CD4-positive, alpha-beta T cell treated with Interleukin-6 at 100 ng/mL for 8 hours (primary cell): ENCODE measurements at places on chromosomes 3 and 15.
A peak's percentile ranks its signal among the peaks of the same experiment; 100 is the strongest.

DNA sequence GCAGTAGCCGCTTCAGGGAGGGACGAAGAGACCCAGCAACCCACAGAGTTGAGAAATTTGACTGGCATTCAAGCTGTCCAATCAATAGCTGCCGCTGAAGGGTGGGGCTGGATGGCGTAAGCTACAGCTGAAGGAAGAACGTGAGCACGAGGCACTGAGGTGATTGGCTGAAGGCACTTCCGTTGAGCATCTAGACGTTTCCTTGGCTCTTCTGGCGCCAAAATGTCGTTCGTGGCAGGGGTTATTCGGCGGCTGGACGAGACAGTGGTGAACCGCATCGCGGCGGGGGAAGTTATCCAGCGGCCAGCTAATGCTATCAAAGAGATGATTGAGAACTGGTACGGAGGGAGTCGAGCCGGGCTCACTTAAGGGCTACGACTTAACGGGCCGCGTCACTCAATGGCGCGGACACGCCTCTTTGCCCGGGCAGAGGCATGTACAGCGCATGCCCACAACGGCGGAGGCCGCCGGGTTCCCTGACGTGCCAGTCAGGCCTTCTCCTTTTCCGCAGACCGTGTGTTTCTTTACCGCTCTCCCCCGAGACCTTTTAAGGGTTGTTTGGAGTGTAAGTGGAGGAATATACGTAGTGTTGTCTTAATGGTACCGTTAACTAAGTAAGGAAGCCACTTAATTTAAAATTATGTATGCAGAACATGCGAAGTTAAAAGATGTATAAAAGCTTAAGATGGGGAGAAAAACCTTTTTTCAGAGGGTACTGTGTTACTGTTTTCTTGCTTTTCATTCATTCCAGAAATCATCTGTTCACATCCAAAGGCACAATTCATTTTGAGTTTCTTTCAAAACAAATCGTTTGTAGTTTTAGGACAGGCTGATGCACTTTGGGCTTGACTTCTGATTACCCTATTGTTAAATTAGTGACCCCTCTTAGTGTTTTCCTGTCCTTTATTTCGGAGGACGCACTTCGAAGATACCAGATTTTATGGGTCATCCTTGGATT lies at the start of gene MLH1:
Gene MLH1, plus strand, starts transcription at position 193 of the 958 bp plus-strand sequence. Its CDS starts 30 bp downstream, at position 223.
- peak; percentile 100 for DNase-seq

DNA sequence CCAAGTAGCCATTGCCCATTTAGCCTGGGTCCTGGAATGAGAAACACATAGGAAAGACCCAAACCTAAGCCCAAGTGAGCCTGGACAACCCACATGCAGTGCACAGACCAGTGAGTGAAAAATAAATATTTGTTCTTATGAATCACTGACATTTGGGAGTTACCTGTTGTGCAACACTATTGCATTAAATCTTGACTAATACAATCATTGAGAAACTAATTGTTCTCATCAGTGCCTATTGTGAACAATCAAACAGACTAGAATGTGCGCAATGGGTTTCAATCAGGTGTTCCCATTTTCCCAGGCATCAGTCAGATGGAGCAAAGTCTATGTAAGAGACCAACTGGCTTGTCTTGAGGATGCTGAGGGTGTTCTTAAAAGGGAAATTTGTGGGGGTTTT lies 54.7 kb upstream of the CNOT10 start:
- no peak for DNase-seq

- DNase-seq = no peak
These were observed 55.0 kb downstream of the RHCG start for GRCh38 chr15:89441295-89441812.

GRCh38 chr3:60192297-60193114 lies 1058.7 kb downstream of the FHIT start:
- DNase-seq = no peak

GRCh38 chr3:197083486-197083885 lies 53.9 kb upstream of the MELTF start:
- DNase-seq = no peak

- no peak for DNase-seq
These were observed 237.7 kb upstream of the GOLIM4 start for GRCh38 chr3:168333410-168333935.

GRCh38 chr15:94445566-94446160 lies 214.3 kb downstream of the MCTP2 start:
- no peak for DNase-seq

- no peak for DNase-seq
These were observed 198.9 kb downstream of the ADAMTS9 start for GRCh38 chr3:64488939-64489338.

GRCh38 chr3:150079029-150079739 lies 108.5 kb upstream of the PFN2 start:
- DNase-seq = no peak

GRCh38 chr15:36152936-36153335 lies 426.5 kb upstream of the CDIN1 start:
- no peak for DNase-seq

DNA sequence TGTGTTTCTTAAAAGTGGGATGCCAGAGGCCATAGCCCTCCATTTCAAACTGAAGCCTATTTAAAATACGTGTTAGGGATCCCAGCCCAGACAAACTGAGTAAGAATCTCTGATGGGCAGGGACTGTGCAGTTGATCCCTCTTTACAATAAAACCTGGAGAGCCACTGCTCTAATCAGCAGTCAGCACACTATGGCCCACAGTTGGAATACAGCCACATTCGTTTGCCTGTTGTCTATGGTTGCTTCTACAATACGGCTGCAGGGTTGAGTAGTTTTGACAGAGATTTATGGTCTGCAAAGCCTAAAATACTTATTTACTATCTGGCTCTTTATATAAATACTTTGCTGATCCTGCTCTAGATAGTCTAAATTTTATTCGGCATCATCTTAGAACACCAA lies 32.4 kb downstream of the TJP1 start:
- DNase-seq = no peak

GRCh38 chr15:81843226-81843625 lies 202.6 kb downstream of the MEX3B start:
- no peak for DNase-seq

DNA sequence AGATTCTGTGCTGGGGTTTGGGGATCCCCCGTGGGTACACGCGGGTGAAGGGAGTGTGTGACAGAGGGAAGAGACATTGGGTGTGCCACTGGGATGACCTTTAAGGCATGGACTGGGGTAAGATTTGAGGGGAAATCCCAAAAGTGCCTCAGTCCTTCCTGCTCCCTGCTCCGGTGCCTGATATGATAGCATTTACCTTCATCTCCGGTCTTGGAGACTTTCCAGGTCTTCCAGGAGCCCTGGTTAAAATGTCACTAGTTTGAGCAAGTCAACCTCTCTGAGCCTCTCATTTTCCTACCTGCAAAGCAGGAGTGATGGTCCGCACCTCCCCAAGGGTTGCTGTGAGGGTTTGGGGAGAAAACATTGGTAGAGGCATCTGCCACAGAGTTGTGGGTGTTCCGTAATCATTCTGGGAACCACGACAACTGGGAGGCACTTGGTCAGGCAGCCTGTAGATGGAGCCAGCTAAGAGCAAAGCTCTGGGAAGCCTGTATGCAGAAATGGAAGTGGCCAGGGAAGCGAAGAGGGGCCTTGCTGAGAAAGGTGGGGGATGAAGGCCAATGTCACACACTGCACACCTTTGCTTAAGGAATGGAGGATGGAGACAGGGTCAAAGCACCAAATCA lies 33.9 kb upstream of the KIF23 start:
- no peak for DNase-seq

DNA sequence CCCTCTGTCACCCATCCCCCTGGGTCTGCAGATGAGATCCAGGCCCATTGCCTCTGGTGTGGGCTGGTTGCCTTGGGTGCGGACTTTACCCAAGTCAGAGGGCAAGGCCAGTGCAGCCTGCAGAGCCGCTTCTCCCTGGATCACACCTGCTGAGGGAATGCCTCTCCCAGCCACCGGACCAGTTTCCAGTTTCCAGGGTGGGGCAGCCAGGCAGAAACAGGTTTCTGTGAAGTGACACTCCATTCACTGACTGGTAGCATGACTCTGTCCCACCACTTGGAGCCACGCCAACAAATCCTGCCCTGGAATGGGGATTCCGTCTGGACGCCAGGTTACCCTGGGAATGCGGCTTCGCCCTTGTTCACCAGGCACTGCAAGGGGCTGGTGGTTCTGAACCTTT lies 30.0 kb downstream of the PAQR5 start:
- DNase-seq = no peak

- no peak for DNase-seq
These were observed 35.0 kb upstream of the CAPN3 start for GRCh38 chr15:42324308-42324707.

DNA sequence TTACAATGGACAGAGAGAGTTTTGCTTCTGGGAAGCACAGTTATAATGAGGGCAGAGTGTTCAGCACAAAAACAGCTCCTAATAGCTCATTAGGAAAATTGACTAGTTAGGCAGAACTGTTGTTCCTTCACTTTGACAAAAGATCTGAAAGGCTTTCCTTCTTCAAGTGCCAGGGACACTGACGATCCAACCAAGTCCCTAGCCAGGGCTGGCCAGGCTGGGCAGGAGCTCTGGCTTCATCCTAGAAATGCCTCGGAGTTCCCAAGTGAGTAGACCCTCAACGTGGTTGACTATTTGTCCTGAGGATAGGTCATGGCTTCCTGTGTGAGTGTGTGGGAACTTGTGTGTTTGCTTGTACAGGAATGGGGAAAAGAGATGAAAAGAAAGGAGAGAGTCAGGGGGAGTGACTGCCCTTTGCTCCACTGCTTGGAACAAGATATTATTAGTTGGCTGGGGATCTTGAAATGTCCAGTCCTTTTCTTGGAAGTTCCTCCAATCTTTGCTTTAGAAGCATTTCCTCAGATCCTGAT lies 617.9 kb downstream of the NTRK3 start:
- DNase-seq = no peak

GRCh38 chr3:140902791-140903190 lies 38.8 kb upstream of the SLC25A36 start:
- DNase-seq = no peak

DNA sequence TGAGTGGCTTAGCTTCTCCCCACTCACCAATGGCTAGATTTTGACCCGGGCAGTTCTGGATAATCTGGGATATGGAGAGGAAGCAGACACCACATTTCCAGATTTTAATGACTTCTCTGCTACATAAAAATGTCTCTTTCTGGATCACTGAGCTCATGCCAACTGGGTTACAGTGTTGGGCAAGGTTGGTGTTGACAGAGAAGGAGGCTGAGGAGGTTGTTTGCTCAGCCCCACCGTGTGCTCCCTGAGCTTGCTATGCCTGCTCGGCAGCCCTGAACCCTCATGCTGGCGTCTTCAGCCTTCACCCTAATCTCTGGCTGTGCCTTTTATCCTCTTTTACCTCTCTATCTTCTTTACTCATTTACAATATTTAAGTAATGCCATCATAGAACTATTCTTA lies 53.0 kb upstream of the KPNA4 start:
- no peak for DNase-seq

- DNase-seq = no peak
These were observed 59.5 kb downstream of the AMOTL2 start for GRCh38 chr3:134314588-134315285.

- DNase-seq = no peak
These were observed 245.4 kb upstream of the CDIN1 start for GRCh38 chr15:36334059-36334458.

- DNase-seq = no peak
These were observed 18.8 kb downstream of the ZXDC start for GRCh38 chr3:126456766-126457388.

DNA sequence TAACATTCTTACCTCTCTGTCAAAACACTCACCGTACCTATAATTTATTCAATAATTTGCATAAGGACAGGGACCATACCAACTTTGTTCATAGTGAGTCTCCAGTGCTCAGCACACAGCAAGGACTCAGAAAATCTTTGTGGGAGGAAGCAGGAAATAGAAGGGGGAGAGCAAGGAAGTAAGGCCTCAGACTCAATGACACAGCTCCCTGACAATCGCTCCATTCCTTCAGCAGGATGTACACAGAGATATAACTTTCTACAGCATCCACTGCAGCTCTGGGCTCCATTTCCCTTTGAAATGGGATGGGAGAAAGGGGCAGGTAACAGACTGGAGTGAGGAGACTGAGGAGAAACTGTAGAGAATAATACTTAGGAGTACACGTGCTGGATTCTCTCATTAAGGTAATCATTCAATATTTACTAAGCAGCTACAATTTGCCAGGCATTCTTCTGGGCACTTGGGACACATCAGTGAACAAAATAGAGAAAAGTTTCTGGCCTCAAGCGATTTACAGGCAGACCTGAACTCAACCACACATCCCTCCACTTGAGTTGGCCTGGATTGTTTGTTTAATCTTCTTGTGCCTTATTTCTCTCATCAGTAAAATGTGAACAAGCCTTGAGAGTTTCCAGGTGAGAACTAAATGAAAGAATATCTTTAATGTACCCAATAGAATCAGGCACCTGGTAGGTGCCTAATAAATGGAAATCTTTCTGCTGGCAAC lies 330.3 kb upstream of the THBS1 start:
- DNase-seq = no peak

DNA sequence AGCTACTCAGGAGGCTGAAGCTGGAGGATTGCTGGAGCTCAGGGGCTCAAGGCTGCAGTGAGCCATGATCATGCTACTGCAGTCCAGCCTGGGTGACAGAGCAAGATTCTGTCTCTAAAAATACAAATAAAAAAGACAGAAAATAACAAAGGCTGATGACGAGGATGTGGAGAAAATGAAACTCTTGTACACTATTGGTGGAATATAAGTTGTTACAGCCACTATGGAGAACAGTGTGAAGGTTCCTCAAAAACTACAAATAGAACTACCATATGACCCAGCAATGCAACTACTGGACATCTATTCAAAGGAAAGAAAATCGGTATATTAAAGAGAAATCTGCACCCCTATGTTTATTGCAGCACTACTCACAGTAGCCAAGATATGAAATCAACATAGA lies 526.7 kb upstream of the NAALADL2 start:
- DNase-seq = no peak

- peak; percentile 30 for DNase-seq
These were observed 28.4 kb upstream of the SMAD6 start for GRCh38 chr15:66673410-66674322.

DNA sequence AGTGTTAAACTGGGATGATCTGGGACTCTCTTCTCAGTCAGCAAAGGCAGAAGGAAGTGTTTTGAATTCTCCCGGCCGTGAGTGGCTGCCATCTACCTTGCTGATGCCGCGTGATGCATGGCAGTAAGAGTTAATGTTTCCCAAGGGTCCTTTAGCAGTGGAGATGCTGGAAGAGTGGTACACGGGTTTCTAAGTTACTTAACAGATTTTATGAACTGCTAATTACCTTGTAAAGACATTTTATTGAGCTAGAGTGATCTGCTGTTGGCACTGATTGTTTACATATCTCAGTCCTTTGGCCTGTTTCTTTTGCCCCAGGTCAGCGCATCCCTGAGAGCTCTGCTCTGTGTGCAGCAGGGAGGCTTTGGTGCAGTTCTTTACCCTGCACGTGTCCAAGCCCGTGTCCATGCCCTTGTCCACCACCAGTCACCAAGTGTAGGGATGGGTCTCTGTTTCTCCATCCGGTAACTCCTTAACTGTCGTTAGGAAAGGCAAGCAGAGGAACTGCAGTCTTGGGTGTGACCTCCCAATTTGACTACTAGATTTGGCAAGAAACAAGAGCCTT lies 172.3 kb downstream of the SLCO3A1 start:
- no peak for DNase-seq

DNA sequence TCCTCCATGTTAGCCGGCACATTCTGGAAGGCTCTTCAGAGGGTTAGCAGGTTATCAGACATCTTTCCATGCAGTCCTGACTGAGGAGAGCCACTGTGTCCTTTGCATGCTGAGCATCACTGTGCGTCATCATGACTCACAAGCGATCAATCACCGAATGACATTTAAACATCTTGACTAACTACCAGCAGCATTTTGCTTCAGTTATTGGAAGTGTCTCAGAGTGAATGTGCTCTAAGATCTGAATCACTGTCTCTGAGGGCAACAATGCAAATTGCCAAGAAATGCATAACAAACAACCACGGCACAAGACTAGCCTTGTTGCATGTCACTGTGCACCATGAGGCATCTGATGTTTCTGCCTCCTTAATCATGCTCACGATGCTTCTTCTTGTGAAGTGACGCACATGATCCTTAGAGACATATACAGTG lies 18.3 kb upstream of the ATP8B4 start:
- no peak for DNase-seq
